KBM-7 (cell line): ENCODE measurements at places on chromosomes 6 and 20.

DNA sequence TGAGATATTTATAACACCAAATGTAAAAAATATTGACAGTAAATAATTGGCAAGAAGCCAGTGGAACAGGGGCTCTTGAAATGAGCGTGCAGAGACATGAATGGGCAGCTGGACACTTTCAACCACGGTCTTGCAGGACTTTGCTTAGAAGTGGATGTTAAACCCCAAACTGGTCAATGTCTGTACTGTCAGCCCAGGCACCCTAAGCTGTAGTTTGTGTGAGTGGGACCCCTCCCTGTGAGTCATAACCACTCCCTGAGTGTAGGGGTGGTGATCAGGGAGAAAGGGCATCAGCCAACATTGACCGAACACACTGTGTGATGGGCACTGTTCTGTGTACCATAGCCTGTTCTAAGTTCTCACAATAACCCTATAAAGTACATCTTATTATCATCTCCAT, 108.6 kb downstream of the FIG4 start:
- no peak for DNase-seq

DNA sequence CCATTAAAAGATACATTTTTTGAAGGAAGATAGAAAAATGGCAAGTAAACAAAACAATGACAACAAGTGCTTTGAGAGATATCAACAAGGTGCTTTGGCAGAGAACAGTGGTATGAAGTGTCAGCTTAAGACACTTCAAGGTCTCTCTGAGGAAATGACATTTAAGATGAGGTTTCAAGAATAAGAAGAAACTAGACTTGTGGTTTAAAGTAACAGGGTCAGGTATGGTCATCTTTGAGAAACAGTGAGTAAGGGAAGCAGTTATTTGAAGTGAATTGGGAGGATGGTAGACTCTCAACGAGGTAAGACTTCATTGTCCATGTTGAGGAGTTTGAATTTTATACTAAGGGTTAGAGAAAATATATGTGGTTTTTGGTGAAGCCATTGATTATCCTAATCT, 77.8 kb downstream of the SYCP2L start:
- no peak for DNase-seq

GRCh38 chr6:116925088-116925794, 48.2 kb downstream of the RFX6 start:
- DNase-seq: no peak

GRCh38 chr20:56955680-56956079, 310.8 kb downstream of the BMP7 start:
- no peak for DNase-seq

DNA sequence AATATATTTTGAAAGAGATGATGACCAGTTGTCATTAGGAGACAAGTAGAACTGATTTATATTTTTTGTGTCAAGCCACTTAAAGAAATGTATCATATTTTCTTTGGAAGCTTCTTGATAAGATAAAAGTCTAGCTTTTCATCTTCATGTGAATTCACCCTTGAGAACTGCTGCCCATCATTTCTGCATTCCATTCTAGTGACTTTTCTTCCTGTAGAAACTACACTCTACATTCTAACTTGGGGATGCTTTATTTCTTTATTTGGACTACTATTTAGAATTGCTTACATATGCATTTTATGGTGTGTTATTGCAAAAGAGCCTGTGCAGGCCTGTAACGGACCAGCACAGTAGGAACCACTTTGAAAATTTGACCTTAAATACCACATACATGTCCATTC, 335.0 kb upstream of the KCNQ5 start:
- DNase-seq: no peak
